Erythroblast (primary cell): ENCODE measurements at places on chromosomes 1 and 21.

- no peak for DNase-seq
These were observed 6.4 kb upstream of the C1orf21 start for GRCh38 chr1:184380468-184380867.

- no peak for DNase-seq
These were observed 4.6 kb upstream of the FOXE3 start for GRCh38 chr1:47411436-47411835.

GRCh38 chr1:228377664-228378089 is 29.0 kb downstream of the TRIM11 start:
- DNase-seq, result no peak

DNA sequence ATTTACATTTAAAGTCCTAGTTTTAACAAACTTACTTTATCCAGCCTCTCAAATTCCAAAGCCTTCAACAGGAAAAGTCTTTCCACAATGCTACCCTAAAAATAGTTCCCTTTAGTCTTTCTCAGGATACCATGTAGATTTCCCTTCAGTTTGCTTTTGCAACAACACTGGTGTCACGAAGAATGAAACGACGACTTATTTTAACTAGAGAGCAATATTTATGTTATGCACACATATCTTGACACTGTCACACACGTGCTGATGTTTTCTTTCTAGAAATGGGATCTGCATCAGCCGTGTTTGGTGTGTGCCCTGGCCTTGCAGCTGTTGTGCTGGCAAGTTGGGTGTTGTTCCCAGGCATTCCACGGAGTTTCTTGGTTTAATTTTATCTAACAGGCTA is 75.5 kb downstream of the SIPA1L2 start:
- no peak for DNase-seq

GRCh38 chr1:45348609-45348965 is 8.3 kb upstream of the MUTYH start:
- DNase-seq, result no peak

GRCh38 chr1:208455821-208456220 is 211.6 kb upstream of the PLXNA2 start:
- no peak for DNase-seq

DNA sequence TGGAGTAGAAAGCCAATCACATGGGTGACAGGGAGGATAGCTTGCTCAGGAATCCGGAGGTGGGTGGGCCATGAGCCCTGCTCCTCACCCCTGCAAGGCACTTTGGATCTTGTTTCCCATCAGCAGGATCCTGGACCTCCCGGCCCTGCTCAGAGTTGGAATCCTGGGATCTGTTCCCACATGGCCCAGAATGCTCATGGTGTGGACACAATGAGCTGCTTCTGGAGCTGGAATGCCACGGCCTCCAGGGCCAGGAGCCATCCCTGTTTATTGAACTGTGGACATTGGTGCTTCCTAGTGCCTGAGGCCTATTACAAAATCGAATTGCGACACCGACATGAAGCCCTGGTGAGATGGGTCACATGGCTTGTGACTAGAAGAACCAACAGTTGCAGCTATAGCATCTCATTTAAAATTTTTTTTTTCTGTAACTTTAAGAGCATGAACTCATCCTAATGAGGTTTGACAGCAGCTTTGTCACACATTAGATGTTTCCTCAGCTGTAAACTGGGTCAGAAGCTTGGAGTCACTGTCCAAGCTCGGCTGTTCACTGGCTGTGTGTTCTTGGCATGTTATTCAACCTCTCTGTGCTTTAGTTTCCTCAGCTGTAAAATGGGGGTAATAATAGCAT is 40.4 kb upstream of the GOLT1A start:
- no peak for DNase-seq

DNA sequence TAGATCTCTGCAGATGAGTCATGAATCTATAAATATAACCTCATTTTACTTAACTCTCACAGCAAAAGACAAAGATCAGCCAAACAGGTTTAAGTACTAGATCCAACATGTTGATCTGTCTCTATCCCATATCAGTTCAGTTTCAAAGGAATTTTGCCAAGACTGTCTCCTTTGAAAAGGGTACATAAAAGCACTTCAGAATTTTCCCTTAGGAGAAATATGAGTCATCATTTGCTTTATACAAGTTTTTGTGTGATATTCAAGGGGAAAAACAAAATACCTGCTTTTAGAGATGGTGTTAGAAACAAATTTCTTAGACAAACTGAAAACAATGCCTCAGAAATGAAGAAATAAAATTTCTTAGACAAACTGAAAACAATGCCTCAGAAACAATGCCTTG is 73.5 kb upstream of the LRRC7 start:
- no peak for DNase-seq

- DNase-seq, result no peak
These were observed 7.6 kb upstream of the ATF3 start for GRCh38 chr1:212600980-212601379.

DNA sequence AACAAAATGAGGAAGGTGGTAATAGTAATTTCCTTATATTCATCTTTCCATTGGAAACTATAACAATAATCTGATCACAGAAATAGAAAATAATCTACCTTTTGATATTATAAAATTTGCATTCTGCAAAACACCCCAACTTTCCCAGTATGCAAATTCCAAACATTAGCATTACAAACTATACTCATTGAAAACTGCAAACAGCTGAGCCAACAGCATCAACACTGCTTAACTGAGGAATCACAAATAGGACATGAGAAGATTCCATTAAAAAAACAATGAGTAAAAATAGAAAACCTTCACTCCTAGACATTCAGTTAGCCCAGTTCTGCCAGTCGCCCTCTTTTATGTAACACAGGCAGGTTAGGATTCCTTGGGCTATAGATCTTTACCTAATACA is 18.1 kb downstream of the ZNF281 start:
- DNase-seq, result no peak

DNA sequence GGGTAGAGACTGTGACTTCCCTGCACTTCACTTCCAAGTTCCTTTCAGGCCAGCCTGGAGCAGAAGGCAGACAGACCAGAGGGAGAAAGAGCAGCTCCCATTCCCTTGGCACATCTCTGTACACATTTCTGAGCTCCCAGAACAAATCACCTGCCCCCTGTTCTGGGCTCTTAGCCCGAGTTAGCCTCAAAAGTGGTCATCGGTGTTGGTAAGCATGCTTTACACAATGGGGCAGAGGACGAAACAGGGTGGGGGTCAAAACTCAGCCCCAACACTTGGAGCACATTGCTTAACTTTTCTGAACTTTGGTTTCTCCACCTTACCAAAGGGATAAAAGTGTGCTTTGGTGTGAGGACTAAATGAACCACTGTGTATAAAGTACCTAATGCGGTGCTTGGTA is 98.7 kb downstream of the DAB1 start:
- DNase-seq, result no peak

GRCh38 chr1:11150326-11150725 is 38.8 kb upstream of the ANGPTL7 start:
- DNase-seq, result no peak
